SHP77 (cell line): ENCODE measurements at places on chromosomes 7 and 10.

- no peak for DNase-seq
These were observed 701.6 kb upstream of the ANKRD30A start for GRCh38 chr10:36423821-36424248.

DNA sequence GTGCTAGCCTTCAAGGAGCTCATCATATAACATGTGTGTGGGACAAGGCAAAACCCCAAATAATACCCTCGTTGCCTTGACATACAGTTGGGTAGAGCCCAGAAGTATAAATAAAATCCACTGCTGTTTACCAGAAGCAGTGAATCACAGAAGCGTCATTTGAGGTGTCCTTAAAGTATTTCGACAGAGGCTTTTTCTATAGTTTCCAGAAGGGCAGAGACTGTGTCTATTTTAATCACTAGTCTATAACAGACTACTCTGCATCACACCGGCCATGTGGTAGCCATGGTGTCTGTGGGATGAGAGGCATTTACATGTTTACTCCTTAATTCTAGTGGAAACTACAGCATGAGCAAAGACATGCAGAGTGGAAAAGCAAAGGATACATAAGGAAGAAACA, 131.3 kb downstream of the CTTNBP2 start:
- DNase-seq = no peak

GRCh38 chr10:90658791-90659190, 199.0 kb downstream of the HTR7 start:
- no peak for DNase-seq

- no peak for DNase-seq
These were observed 22.7 kb downstream of the ZMIZ2 start for GRCh38 chr7:44771358-44771757.

DNA sequence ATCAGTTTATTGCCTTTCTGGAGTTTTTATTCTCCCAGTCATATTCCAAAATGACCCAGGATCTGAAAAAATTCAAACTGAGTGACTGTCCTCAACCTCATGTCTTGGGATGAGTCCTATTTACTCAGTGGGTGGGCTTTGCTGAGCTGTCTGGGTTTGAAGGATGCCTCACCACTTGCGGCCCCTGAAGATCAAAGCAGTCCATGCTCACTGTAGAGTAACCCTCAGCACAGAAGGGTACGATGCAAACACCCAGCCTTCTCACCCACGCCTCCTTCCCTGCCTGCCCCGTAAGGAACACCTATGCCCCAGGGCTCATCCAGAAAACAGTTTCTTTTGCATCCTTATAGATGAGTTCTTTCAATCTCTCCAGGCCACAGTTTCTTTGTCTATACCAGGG, 42.2 kb upstream of the GRB10 start:
- no peak for DNase-seq

DNA sequence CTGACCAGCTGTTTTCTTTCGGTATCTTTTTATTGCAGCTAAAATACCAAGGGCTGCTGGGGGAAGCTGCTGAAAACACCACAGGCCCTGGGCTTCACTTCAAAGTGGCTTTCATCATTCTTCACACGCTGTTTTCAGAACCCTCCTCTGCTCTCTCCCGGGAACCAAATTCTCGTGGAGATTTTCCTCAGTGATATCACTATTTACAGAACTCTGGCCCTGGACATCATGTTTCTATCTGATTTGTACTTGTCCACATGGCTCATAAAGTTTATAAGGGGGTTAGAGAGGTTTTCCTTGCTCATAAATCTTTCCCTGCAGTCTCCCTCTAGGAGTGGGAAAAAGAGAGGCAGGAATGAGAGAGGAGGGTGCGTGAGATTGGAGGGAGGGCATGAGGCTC, 177.4 kb upstream of the NPVF start:
- DNase-seq = no peak

DNA sequence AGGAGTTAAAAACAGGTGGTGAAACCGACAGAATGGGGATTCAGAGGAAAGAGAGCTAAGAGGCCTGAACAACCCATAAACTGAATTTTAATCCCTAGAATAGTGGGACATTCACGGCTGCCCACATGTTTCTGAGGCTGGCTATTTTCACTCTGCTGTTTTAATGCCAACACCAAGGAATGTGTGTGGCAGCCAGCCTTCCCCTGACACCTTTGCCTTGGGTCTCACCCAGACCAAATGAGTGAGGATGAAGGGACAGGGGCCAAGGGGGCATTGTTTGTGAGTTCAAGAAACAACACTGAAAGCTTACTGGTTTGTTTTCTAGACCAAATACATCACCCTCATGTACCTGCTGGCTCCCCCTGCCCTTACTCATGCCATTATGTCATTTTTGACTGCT, 164.3 kb downstream of the JAZF1 start:
- no peak for DNase-seq
